ENCODE measurements at places on chromosomes 6 and 20.

DNA sequence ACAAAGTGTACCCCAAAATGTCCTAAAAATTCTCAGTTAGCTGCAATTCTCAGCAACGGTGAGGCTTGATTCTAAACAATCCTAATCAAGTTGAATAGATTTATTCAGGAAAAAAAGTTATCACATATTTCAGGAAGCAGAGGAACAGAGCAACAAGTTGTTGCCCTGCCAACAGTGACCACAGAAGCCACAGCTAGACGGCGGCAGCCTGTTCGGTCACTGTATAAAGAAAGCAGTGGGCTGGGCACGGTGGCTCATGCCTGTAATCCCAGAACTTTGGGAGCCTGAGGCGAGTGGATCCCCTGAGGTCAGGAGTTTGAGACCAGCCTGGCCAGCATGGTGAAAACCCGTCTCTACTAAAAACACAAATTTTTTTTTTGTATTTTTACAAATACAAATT is 171.2 kb upstream of the BMP5 start:
- no peak for DNase-seq

- DNase-seq: no peak
Observed at GRCh38 chr6:1611322-1611571, 1.5 kb downstream of the FOXC1 start.

DNA sequence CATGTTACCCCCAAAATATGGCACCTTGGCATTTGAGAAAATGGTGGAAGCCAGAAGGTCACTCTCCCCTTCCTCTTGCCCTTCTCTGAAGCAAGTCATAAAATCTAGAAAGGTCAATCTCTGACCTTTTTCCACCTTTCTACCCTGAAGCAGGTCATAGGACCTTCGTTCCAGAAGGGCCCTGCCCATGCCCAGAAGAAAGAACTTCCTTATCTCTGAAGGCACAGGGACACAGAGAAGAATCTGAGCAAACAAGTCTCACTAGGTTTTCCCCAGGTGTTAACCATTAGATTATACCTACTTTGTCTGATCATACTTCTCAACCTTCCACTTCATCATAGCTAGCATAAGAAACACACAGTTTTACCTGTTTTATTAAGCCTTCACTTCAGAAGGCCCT is 42.5 kb downstream of the SMPDL3A start:
- DNase-seq: no peak

GRCh38 chr6:12751694-12752325 is 35.2 kb downstream of the PHACTR1 start:
- DNase-seq: no peak

DNA sequence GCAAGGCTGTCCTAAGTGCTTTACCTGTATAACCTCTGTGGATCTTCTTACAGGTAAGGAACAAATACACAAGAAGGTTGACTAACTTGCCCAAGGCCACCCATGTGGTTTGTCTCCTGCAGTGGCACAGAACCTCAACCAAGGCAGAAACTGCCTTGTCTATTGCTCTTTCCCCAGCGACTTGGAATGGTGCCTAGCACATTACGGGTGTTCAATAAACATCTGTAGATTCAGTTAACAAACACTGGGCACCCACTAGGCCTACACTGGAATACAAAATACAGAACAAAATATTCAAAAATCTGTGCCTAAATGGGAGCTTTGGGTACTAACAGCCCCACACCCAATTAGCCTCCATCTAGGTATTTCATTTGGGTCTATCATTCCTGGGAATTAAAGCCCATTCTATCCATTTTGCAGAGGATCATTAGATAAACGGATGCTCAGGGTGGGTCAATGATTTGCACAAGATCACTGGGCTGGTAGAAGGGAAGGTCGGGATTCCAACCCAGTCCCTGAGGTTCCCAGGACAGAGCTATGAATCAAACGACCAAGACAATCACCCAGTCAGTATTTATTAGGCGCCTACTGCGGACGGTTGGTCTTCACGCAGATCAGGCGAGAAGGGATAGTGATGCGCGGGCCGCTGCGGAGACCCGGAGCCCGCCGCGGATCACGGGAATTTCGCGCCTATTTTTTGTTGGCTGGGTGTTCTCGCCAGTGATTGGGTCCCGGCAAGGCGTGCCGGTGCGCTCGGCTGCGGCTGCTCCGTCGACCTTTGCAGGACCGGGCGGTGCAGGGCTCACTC is at the start of gene STK35:
Gene STK35, plus strand, starts transcription at position 771 of the 808 bp plus-strand sequence. CDS start 55 bp downstream, outside the sequence.
- DNase-seq: no peak

DNA sequence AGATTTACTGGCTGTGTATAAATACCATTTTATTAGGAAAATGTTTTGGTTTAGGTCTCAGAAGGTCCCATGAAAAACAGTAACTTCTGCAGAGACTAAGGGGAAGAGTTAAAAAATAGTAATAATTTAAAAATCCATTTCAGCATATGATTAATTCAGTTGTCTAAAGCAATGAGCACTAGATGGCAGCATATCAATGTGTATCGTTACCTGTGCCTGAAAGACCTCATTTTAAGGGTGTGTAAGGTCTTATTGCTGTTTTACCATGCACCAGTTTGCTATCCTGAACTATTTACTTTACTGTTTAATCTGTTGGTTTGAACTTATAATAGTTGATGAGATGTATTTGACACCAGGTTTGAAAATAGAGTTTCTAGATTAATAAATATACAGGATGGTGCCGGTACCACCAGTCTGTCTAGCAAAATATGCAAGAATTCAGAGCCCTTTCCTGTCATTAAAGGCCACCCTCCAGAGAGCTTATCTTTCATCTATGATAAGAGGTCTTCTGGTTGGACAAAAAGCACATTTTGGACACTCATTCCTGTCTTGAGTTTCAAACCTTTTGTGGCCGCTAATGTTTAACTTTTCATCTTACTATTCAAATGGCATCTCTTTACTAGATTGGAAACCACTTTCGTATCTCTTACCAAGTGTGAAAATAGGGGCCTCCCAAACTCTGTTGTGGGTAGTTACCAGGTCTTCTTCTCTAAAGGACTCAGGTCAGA is 8.9 kb upstream of the AHI1 start:
- no peak for DNase-seq

DNA sequence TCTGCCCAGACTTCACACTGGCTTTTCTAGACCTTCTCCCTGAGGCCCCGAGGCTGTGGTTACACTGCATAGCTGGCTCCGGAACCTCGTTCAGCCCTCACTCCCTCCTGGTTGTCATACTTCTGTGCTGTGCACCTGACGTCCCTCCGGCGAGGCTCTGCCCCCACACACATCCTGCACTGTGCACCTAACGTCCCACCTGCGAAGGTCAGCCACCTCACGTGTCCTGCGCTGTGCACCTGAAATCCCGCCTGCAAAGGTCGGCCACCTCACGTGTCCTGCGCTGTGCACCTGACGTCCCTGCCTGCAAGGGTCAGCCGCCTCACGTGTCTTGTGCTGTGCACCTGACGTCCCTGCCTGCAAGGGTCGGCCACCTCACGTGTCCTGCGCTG is 111.0 kb upstream of the FRMD1 start:
- DNase-seq: no peak

DNA sequence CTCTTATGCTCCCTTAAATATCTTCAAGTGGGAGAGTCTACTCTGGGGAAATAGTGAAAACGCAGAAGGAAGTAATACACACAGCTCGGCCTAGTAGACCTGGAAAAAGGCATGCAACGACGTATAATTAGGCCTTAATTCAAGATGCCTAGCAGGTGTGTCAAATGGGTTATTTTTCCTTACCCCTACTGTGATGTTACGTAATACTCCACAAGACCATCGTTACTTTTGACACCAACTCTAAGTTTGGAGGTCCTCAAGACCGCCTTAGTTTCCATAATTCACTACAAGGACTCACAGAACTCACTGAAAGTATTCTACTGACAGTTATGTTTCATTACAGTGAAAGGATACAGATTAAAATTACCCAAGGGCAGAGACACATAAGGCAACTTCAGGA is 1024.3 kb upstream of the MAP3K7 start:
- DNase-seq: no peak

DNA sequence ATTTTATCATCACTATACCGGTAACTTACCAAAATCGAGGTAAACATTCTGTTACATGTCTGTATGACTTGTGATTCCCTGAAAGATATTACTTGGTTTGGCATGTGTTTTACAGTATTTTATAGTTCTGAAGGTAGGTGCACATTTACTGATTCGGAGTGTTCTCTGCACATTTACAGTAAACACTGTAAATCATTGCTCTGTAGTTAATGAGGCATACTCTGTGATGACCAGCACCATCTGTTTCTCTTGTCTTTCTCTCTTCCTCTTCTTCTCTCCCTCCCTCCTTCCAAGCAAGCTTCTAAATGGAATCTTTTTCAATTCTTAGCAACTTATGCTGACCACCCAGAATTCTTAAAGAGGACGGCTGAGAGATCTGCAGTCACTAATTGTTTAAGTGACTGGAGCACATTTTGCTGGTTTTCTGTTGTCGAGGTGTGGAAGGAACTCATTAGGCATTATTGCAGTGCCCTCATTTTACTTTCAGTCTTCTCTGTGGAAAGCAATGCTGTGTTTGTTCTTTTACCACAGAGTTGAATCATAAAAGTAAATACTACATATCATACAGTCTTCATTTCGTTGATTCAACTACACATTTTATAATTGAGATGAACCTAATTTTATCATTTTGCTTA is 126.5 kb downstream of the UTRN start:
- DNase-seq: no peak

- no peak for DNase-seq
Observed at GRCh38 chr20:58711266-58712051, 18.9 kb downstream of the NPEPL1 start.

DNA sequence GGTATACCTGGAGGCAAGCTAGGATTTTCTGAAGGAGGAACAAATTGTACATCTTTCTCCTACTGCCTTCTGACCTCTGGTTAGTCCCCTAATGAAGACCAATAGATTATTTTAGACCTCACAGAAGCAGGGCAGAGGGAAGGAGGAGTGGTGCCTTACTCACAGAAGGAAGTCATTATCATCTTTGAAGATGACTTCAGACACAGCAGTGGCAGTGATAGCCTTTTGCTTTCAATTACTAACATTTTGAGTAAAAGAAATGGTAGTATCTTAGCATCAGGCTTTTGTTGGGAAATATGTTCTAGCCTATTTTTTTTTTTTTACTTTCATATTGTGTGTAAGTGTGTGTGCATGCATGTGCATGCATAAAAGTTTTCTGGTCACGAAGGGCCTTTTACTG is 164.2 kb upstream of the PLN start:
- DNase-seq: no peak

DNA sequence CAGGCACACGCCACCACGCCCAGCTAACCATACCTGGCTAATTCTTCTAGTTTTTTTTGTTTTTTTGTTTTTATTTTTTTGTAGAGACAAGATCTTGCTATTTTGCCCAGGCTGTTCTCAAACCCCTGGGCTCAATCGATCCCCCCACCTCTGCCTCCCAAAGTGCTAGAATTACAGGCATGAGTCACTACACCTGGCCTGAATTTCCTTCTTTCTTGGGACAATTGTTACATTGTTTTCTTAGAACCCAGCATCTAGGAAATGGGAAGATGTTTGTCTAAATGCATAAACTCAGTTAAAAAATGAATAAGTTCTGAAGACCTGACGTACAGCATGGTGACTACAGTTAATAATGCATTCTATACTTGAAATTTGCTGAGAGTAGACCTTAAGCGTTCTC is 10.8 kb upstream of the AGPAT4 start:
- no peak for DNase-seq
